Activated naive CD4-positive, alpha-beta T cell (primary cell): ENCODE measurements at places on chromosomes 4 and X.

DNA sequence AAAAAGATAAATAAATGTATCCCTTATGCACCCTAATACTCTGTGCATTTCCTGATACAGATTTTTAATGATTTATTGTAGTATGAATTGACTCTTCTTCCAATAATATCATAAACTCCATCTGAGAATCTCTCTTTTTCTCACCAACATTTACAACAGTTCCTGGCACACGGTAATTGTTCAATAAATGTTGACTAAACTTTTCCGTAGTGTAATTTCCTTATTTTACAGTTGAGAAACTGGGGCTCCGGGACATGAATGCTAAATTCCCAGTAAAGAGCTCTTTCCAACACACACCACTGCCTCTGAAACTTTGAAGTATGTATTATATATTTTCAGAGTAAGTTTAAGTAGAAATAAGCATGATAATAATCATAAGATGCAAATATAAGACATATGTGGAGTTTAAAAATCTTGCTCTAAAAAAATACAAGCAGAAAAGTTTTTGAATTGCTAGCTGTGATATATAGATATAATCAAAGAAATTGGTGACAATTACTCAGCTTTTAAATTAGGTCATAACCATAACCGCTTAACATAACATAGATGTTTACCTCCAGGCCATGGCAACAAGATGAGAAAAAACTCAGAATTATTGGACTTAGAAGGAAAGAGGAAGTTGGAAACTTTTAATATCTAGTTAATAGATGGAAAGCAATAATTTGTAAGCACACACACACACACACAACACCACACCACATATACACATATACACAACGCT is 28.2 kb upstream of the ANTXR2 start:
- DNase-seq = no peak

- no peak for DNase-seq
These were observed 207.6 kb upstream of the MAMLD1 start for GRCh38 chrX:150155436-150156035.

DNA sequence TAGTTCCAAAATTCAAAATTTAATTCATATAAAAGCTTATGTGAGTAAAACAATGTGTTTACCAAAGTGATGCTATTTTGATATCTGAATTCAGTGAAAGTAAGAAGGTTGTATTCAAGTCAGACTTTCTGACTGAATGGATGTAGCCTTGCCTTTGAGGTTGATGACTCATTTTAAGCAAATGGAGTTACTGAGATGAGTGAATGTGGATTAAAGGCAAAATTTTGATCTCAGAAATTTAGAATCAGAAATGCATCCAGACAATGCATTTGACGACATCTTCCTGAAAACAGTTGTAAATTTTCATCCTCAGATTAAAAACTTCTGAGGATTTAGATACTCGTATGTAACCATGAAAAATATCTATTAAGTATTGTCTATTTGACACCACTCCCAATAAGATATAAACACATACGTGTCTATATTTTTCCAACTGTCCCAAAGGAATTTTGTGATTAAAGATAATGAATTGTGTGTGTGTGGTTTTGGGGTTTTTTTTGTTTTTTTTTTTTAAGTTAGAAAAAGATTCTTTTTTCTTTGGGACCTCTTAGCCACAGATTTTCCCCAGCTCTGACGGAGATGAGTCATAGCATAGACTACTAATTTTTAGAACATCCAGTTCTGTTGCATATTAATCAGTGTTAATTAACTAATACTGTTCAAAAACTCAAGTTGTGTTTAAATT is 34.4 kb downstream of the NFKB1 start:
- DNase-seq = no peak

DNA sequence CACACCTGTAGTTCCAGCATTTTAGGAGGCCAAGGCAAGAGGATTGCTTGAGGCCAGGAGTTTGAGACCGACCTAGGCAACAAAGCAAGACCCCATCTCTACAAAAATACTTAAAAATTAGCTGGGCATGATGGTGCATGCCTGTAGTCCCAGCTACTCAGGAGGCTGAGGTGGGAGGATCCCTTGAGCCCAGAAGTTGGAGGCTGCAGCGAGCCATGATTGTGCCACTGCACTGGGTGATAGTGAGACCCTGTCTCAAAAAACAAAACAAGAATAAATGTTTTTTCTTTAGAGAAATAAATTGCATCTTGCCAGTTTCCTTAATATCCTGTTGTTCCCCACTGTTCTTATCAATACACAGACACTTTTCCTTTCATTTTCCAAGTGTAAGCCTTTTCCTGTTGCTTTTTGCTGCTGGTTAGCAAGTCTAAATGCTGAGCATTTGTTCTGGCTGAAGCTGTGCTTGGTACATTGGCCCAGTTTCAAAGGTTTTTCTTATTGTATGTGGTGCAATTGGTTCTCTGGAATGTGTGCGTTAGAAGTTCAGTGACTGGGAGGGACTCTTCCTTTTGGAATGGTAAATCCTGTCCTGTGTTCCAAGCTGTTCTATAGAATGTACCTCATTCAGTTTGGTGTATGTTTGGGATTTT is 98.2 kb downstream of the AFF1 start:
- DNase-seq = no peak

DNA sequence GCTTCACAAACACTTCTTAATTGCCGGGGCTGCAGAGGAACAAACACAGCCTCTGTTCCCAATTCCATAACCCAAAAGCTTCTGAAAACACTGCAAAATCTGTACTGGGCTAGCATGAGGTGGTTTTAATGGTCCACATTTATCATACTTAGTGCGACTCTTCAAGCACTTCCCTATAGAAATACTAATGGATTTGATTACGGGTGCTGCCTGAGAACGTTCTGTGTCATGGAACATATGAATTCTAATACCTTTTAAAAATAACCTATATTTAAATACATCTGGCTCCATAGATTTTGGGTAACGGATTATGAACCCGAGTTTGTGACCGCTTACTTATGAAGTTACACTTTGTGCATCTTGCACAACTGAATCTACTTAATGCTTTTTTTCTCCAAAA is 35.4 kb upstream of the STS start:
- DNase-seq = no peak
